Pancreas (tissue), 10 donors: ENCODE measurements at places on chromosomes 2 and 18. TPM values are rescaled to one million over a fixed set of nuclear protein-coding genes. Genes with fewer than 3 reads are reported as not detected.

EFR3B gene
- total RNA-seq = 0.23 TPM

SIGLEC15 gene
- total RNA-seq = 0.52 TPM

MC4R gene
- not detected for total RNA-seq

AQP12B gene
- 85.4 TPM for total RNA-seq

KCNG2 gene
- total RNA-seq = 0.13 TPM

RRM2 gene
- 0.74 TPM for total RNA-seq

ASNSD1 gene
- 12.6 TPM for total RNA-seq

CYP27C1 gene
- 0.09 TPM for total RNA-seq

GNAL gene
- total RNA-seq = 0.22 TPM

COL4A3 gene
- 4.9 TPM for total RNA-seq

SIX3 gene
- total RNA-seq = 0.28 TPM

NMUR1 gene
- total RNA-seq = 0.38 TPM
